ENCODE measurements at places on chromosomes 4 and X.

DNA sequence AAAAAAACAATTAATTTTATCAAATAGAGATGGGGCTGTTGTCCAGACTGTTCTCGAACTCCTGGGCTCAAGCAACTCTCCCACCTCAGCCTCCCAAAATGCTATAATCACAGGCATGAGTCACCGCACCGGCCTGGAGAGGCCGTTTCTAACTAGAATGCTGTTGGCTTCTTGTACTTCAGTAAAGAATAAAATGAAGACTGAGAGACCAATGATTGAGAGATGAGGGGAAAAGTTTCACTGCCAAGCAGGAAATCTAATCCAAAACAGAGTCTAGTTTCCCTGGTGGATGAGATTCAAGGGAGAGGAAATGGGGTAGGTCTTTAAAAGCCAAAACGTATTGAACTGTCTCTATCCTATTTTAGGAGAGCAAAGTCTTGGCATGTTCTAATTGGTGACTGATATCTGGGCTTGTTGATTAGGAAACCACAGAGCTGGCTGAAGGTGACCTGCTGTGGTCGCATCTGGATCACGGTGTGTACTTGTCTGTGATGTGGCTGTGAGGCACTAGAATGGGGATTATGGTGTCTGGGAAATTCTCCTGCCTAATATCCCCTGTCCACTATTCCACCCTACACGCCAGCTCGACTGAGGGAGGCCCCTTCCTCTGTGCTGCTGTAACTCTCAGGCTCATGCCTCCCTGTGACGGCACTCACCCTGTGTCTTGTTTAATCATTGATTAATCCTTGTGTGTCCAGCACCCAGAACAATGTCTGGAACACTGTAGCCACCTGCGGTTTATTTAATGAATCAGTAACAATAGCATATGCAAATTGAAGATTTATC is 15.0 kb upstream of the TRIM2 start:
- no peak for DNase-seq

DNA sequence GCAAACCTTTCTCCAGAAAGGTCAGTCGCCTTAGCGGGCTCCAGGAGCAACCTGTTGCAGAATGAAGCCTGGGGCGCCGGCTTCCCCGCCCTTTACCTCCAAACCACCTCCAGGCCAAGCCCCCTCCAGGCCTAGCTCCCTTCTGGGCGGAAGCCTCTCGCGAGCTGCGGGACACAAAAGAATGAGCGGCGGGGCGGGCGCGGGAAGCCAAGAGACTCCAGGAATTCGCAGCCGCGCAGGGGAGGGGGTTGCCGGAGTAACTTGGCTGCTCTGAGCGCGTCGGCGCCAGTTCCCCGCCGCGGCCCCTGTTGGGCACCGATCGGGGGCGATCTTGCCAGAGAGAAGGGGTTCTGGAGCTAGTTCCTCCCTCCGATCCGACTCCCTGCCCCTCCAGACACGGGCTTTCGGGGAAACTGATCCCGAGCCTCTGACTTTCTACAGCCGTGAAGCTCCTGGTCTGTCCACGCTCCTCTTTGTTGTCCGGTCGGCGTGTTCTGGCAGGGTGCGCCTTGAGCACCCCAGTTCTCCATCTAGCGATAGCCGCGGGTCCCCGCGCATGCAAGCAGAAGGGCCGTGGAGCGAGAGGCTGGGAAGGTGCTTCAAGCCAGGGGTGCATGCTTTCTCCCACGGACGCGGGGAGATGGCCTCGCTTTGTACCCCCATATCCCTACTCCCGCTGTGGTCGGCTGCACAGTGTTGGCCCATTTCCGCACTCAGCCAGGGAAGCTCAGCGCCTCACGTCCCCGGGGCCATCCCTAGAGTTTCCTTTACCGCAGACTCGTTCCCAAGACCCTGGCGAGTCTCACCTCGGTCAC is 1.2 kb downstream of the PROM1 start:
- DNase-seq: no peak

DNA sequence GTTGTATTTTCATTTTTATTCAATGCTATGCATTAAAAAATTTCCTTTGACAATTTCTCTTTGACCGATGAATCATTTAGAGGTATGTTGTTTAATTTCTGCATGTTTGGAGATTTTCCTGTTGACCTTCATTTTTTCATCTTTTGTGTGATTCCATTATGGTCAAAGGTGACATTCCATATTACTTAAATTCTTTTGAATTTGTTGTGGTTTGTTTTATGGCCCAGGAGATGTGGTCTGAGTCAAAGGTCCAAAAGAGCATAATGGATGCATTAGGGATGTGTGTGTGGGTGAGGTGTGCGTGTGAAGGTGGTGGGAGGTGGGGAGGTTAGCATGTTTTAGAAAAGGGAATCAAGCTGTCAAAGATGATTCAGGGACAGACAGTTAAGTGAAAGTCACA is 76.0 kb upstream of the GIMD1 start:
- DNase-seq: no peak

DNA sequence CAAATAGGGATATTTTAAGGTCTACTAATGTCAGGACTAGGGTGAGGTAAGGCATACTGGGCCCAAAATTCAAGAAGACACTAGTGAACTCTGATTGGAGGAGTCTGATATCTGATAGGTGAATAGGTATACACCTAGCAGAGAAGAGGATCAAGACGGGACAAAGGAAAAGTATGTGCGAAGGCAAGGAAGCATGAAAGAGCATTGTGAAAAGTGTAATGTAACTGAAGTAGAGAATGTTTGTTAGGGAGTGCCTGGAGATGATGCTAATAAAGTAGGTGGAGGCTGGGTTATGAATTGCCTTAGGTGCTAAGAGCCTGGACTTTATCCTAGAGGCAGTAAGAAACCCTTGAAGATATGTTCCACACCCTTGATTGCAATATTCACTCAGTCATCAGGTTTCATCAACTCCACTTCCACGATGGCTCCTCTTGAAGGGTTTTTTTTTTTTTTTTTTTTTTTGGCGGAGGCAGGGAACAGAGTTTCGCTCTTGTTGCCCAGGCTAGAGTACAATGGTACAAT is 49.9 kb upstream of the XIAP start:
- no peak for DNase-seq

- DNase-seq: no peak
Measured at GRCh38 chr4:155489271-155489670, 112.5 kb upstream of the MAP9 start.

GRCh38 chr4:110681381-110681780 is 58.5 kb upstream of the PITX2 start:
- no peak for DNase-seq

GRCh38 chr4:61665649-61666048 is 465.5 kb downstream of the ADGRL3 start:
- no peak for DNase-seq

DNA sequence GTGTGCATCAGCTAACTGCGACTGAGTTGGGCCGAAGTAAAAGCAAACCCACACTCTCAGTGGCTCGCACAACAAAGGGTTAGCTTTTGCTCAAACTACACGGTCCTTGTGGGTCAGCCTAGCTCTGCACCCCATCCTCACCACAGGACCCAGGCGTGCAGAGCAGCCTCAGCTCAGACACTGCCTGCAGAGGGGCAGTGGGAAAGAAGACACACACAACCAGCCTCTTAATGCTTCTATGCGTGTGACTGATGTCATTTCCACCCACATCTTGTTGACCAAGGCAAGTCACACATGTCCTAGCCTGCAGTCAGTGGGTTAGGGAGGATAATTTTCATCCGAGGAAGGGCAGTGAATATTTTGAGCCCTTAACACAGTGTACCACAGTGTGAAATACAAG is 40.5 kb downstream of the HMGB2 start:
- no peak for DNase-seq

DNA sequence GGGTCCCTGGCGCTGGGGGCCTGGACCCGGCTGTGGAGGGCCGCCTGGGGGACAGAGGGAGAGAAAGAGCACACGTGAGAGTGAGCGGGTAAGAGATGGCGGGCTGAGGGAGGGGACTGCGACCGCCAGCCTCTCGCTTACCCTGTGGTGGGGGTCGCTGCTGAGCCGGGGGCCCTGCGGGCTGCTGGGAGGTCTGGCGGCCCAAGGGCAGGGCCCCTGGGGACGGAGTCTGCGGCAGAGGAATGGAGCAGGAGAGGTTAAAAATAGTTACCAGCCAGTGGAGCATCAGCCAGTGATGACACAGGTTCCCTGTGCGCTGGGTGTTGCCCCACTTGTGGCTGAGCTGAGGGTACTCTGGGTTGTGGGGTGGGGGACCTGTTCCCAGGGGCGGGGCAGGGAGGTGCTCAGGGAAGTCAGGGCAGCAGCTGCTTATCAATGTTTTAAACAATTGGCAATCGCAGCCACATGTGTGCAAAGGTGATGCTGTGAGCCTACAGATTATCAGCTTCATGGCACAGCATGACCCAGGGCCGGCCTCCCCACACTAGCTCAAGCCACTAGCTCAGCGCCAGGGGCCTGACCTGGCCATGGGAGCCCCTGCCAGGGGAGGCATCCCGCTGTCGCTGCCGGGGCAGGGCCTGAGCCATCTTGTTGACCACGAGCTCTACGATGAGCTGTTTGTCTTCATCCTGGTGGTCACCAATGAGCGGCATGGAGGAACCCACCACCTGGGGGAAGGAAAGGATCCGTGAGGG is 7.5 kb upstream of the TIMP1 start:
- DNase-seq: no peak

GRCh38 chrX:85493821-85494220 is 114.4 kb upstream of the POF1B start:
- DNase-seq: no peak

DNA sequence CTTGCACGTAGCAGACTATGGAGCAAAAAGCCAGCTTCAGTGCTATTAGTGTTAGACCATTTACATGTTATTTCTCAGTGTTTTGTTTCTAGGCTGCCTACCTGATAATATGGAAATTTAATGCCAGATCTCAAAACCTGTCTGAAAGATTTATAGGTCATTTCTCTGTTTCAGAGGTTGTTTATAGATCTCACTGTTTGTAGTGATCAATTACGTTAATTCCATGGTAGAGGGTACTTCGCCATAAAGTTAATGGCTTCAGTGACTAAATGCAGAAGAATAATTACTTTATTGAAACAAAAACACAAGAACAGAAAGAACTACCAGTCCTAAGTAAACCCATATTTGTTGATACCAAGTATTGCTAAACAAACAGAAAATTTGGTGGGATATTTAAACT is 420.8 kb downstream of the ARHGAP24 start:
- DNase-seq: no peak

DNA sequence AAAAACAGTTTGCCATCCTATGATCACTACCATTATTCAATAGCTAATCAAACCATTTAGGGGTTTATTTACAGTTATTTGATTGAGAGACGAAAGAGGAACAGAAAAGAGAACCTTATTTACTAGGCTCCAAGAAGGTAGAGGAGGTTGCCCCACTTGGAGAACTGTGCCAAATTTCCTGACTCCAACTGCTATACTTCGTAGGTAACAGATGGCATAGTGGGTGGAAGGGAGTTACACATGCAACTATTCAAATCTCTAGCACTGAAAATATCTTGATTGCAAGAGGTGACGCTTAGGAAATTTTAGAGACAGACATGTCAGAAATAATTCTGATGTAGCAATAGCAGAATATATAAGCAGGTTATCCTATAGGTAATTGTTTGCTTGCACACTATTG is 38.0 kb upstream of the TMPRSS11F start:
- no peak for DNase-seq

- no peak for DNase-seq
Measured at GRCh38 chrX:152900937-152901445, 3.1 kb downstream of the ZNF185 start.

GRCh38 chr4:86791126-86791525 is 58.1 kb downstream of the SLC10A6 start:
- no peak for DNase-seq

DNA sequence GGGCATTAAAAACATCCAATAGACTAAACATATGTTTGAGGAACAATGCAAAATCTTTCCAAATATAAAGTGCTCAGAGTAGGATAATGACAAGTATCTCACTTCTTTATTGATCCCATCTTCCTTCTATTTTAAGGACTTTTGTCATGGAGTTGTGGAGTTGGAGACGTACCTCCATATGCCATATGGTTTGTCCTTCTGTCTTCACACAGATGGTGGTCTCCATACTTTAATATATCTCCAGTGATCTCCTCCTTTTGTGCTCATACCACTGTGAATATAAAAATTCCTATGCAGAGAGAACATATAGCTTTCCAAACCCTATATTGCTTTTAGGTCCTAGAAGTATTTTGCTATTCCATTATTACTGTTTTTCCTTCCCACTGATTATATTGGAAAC is 64.5 kb downstream of the GABRB1 start:
- DNase-seq: no peak

- DNase-seq: no peak
Measured at GRCh38 chr4:47418147-47418546, 45.4 kb downstream of the COMMD8 start.

- DNase-seq: no peak
Measured at GRCh38 chrX:33987458-33987857, 144.7 kb downstream of the FAM47A start.
